ENCODE measurements at places on chromosomes 2 and 18.

DNA sequence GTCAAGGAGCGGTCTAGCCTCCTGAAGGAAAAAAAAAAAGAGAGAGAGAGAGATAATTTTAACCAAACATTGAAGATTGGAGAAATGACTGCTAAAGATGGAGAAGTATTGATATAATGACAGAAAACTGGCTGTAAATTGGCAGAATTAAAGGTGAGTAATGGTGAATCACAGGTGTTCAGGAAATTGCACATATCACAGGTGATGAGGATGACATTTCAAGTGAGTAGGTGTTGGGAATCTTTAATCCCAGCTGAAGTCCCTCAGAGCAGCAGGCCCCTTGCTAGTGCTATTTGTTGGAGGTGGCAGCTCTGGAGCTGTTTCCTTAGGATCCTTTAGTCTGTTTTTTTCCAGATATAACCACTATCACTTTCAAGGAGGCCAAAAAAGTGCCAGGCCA is 678.4 kb upstream of the VRK2 start:
- no peak overlapping the region for H3K27ac ChIP-seq
- no peak for DNase-seq
- no peaks in the 10 kb centered on the region for H3K4me1 ChIP-seq
- H3K36me3 ChIP-seq: no peaks in the 10 kb centered on the region
- no peaks in the 10 kb centered on the region for H3K27me3 ChIP-seq
- H3K4me3 ChIP-seq: no peak overlapping the region

- no peak for DNase-seq
- H3K27me3 ChIP-seq: no peaks in the 10 kb centered on the region
- no peaks in the 10 kb centered on the region for H3K36me3 ChIP-seq
Observed at GRCh38 chr2:142865924-142866323, 11.5 kb upstream of the KYNU start.

DNA sequence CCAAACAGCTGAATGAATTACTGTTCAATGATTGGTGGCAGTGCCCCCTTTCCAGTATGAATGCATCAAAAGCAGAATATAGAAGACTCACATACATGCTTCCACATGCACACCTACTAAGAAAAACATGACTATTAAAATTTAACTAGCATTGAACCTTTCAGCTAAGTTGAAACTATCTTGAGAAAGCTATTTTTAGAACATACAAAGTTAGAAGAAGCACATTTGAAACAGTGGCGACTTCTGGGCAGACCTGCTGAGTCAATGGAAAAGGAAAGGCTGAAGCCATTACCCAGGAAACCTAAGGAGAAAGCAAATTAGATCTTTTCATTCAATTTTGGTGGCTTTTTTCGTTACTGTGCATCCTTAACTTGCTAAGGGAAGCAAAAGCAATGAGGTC is 55.9 kb downstream of the PLA2R1 start:
- H3K27me3 ChIP-seq: peaks cover 3% of the 10 kb centered on the region
- H3K4me3 ChIP-seq: no peak overlapping the region
- H3K36me3 ChIP-seq: no peaks in the 10 kb centered on the region
- no peak for DNase-seq

DNA sequence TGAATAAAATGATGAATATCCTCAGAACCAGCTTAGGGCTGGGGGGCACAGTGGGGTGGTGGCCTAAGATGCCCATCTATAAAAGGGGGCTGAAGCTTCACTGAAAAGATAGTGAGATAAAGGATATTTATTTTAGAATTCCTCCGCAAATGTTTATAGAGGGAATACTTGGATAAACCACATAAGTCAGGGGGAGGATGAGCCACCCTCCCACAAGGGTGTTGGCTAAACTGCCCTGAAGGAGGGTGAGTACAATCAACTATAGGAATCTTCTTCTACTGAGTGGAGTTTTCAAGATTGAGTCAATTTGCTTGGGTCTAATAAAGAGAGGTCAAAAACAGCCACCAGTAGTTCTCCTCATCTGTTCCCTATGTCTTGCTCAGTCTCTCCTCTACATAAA is 114.5 kb upstream of the TANK start:
- H3K4me1 ChIP-seq: no peaks in the 10 kb centered on the region
- no peak overlapping the region for H3K4me3 ChIP-seq
- H3K27me3 ChIP-seq: peaks cover 47% of the 10 kb centered on the region
- no peak overlapping the region for H3K27ac ChIP-seq
- H3K36me3 ChIP-seq: no peaks in the 10 kb centered on the region
- DNase-seq: no peak

DNA sequence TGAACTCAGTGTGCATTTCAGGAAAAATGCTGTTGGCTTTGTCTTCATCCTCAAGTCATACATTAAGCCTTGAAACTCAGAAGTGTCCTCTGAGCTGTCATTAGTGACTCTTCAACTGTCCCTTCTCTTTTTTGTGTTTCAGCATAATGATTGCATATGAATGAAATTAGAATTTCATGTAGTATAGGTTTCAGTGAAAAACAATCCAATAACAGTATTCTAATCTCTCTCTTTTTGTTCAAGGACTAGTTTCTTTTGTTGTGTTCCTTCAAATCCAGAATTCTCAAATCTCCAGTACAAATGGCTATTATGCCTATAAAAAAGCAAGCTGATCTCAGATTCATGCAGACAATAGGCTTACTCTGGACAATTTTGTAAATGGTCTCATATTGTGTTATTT is 133.5 kb downstream of the QPCT start:
- H3K27me3 ChIP-seq: peaks cover 3% of the 10 kb centered on the region
- no peak overlapping the region for H3K27ac ChIP-seq
- no peaks in the 10 kb centered on the region for H3K4me1 ChIP-seq
- H3K4me3 ChIP-seq: no peak overlapping the region
- no peak for DNase-seq

Data from activated naive CD8-positive, alpha-beta T cell treated with anti-CD3 and anti-CD28 coated beads, Interleukin-2, amount 10 ng/mL, durations not matched to agents 7 days and 5 days (primary cell).